ENCODE measurements at places on chromosomes 7 and 10. TPM values are rescaled to one million over a fixed set of nuclear protein-coding genes. Genes with fewer than 3 reads are reported as not detected.

Gene NOLC1
- 42.1 TPM for total RNA-seq

Gene HGF
- 10.9 TPM for total RNA-seq

Gene SEM1
- 23.1 TPM for total RNA-seq

Gene KCP
- 1.9 TPM for total RNA-seq

Gene CFAP70
- 4.9 TPM for total RNA-seq
